Calu3 (cell line): ENCODE measurements at places on chromosomes 6 and 20. TPM values are rescaled to one million over a fixed set of nuclear protein-coding genes. Genes with fewer than 3 reads are reported as not detected.

GRCh38 chr20:53556267-53556897, 37.3 kb downstream of the ZNF217 start:
- no peaks in the 10 kb centered on the region for H3K27me3 ChIP-seq
- peaks cover 13% of the 10 kb centered on the region for H3K36me3 ChIP-seq

- no peaks in the 10 kb centered on the region for H3K27me3 ChIP-seq
- no peak for DNase-seq
- peaks cover 1% of the 10 kb centered on the region for H3K36me3 ChIP-seq
- H3K4me3 ChIP-seq, result no peak overlapping the region
Measured at GRCh38 chr6:152201120-152201519, 393.6 kb downstream of the ESR1 start.

DNA sequence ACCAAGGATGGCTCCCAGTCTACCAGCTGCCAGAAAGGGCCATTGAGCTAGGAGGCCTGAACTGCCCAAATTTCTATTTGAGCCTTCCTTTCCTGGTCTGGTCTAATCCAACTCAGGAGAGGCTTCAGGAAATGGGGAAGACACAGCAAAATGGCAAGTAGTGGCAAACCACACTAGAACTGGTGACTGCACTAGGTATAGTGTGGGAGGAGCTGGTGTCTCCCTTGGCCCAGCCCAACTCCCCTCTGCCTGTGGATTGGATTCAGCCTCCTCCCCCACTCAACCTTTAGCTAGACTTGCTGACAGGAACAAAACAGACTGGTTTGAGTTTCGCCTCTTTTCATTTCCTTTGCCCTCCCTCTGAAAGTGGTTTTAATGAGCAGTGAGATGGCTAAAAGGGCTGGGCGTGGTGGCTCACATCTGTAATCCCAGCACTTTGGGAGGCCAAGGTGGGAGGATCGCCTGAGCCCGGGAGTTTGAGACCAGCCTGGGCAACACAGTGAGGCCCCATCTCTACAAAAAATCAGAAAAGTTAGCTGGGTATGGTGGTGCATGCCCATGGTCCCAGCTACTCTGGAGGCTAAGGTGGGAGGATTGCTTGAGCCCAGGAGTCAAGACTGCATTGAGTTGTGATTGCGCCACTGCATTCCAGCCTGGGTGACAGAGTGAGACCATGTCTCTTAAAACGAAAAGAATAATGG, 17.5 kb downstream of the MRPS18A start:
- H3K27ac ChIP-seq, result no peak overlapping the region
- no peak overlapping the region for H3K4me3 ChIP-seq
- no peak for DNase-seq
- H3K36me3 ChIP-seq, result peaks cover 85% of the 10 kb centered on the region

- peak; percentile 89 for DNase-seq
- no peak overlapping the region for H3K27ac ChIP-seq
- H3K4me3 ChIP-seq, result no peak overlapping the region
- H3K4me1 ChIP-seq, result peaks cover 43% of the 10 kb centered on the region
Measured at GRCh38 chr6:132962936-132963868, 148.8 kb downstream of the RPS12 start.

DNA sequence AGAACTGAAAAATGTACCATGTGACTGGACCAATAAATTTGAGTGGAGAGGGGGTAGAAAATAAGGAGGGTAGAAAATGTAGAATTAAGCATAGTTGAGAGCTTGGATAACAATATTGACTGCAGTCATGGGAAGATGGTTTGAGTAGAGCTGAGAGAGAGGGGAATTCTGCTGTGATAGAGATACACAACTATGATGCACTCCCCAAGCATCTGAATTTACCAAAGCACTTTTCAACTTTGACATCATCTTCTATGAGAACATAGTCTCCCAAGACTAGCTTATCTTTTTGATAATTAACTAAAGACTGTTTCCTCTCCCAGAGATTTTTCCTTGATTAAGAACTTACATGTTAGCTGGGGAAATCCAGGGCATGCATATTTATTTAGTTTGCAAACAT, 103.1 kb downstream of the TNFRSF21 start:
- H3K4me3 ChIP-seq, result no peak overlapping the region
- peaks cover 5% of the 10 kb centered on the region for H3K36me3 ChIP-seq

DNA sequence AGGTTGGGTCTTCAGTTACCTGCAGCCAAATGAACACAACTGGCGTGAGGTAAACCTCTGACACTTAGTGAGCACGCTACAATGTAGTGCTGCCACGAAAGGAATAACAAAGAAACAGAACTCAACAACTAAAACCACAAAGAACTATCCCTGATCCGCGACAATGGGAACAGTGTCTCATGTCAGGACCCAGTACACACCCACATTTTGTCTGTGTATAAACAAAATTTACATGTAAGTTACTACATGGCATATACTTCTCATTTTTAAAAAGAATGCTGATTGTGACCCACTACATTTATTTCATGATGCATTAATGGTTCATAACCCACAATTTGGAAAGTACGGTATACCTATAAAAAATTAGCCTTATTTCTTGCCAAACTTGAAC, 14.1 kb downstream of the FKBP1A start:
- no peak overlapping the region for H3K27ac ChIP-seq
- peaks cover 24% of the 10 kb centered on the region for H3K4me1 ChIP-seq
- H3K4me3 ChIP-seq, result no peak overlapping the region
- H3K27me3 ChIP-seq, result no peaks in the 10 kb centered on the region

GRCh38 chr6:139375226-139376016, 973 bp upstream of the CITED2 start:
- peak overlapping the region; percentile 87 for H3K27ac ChIP-seq
- peaks cover 36% of the 10 kb centered on the region for H3K4me1 ChIP-seq
- no peaks in the 10 kb centered on the region for H3K27me3 ChIP-seq
- peak overlapping the region; percentile 86 for H3K4me3 ChIP-seq
- DNase-seq, result peak; percentile 87

MRAP2 gene
- 0.22 and 0.38 TPM in 2 replicates for total RNA-seq

DNA sequence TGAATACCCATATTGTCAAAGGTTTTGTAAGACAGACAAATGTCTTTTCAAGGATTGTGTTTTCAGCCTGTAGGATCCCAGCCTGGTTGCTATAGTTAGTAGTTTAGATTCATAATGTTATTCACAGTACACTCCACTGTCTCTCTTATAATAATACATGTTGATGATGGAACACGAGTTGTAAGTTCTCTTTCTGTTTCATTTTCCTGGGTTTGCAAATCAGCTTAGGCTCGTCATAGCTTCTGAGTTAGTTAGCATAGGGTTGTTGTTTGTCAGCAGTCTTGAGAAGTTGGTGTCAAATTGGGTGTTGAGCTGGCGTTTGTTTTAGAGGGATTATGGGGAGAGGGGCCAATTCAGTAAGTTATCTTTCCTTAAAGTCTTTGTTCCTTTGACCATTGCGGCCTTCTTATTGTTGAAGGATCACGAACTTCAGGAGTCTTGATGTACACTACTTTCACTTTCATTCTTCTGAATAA, 45.8 kb downstream of the QKI start:
- no peak for DNase-seq
- peaks cover 25% of the 10 kb centered on the region for H3K36me3 ChIP-seq
- H3K27me3 ChIP-seq, result no peaks in the 10 kb centered on the region

- H3K36me3 ChIP-seq, result no peaks in the 10 kb centered on the region
- no peaks in the 10 kb centered on the region for H3K4me1 ChIP-seq
- no peak overlapping the region for H3K4me3 ChIP-seq
Measured at GRCh38 chr20:57480444-57481160, 44.3 kb downstream of the CTCFL start.

PPP1R10 gene
- total RNA-seq, result 119 and 134 TPM in 2 replicates

GRCh38 chr6:167925026-167925425, 72.4 kb upstream of the KIF25 start:
- peaks cover 2% of the 10 kb centered on the region for H3K4me1 ChIP-seq
- H3K36me3 ChIP-seq, result peaks cover 19% of the 10 kb centered on the region

GRCh38 chr6:77324866-77325265, 138.4 kb downstream of the HTR1B start:
- no peaks in the 10 kb centered on the region for H3K36me3 ChIP-seq
- H3K4me1 ChIP-seq, result no peaks in the 10 kb centered on the region
- H3K27ac ChIP-seq, result no peak overlapping the region
- no peak for DNase-seq

GRIK2 gene
- 3.3 and 3.7 TPM in 2 replicates for total RNA-seq

DNA sequence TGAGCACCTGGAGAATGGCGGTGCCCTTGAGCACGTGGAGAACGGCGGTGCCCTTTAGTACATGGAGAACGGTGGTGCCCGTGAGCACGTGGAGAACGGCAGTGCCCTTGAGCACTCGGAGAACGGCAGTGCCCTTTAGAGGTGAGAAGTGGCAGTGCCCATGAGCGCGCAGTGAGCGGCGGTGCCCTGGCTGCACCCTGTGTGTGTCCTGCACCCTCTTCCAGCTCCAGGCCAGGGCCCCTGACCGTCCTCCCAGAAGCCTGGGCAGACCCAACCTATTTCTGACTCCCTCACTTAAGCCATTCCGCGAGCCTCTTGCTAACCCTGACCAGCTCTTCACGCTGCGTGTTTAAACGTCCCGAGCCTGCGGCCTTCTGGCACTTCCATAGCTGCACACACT, 151.3 kb downstream of the DLL1 start:
- no peaks in the 10 kb centered on the region for H3K36me3 ChIP-seq
- H3K27ac ChIP-seq, result no peak overlapping the region
- no peaks in the 10 kb centered on the region for H3K4me1 ChIP-seq
- DNase-seq, result no peak
- no peak overlapping the region for H3K4me3 ChIP-seq
- H3K27me3 ChIP-seq, result no peaks in the 10 kb centered on the region

DNA sequence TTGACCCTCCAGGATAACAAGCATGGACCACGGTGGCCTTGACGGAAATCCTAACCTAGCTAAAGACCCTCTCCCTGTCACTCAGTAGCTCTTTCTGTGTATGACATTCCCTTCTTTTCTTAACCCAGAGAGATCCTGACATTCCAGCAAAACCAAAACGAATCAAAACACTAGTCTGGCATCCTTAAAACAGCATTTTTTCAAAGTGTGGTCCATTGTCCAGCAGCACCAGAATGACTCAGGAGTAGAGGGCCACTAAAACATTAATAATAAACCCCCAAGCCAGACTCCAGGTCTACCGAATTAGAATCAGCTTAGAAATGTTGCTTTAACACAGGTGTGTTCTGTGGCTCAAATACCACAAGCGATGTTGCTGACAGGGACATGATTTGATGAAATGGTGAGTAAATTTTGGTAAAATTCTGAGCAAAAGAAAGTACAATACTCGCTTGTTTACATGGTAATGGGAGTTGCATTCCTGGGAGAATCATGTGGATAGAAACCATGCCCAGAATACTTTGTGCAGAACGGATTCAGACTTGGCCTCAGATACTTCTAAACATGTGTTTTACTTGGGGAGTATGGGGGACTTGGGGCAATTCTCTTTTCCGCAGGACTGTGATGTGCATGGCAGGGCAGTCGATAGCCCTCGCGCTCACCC, 174.2 kb upstream of the KCNG1 start:
- H3K27ac ChIP-seq, result no peak overlapping the region
- H3K36me3 ChIP-seq, result no peaks in the 10 kb centered on the region
- DNase-seq, result no peak
- H3K27me3 ChIP-seq, result no peaks in the 10 kb centered on the region

DNA sequence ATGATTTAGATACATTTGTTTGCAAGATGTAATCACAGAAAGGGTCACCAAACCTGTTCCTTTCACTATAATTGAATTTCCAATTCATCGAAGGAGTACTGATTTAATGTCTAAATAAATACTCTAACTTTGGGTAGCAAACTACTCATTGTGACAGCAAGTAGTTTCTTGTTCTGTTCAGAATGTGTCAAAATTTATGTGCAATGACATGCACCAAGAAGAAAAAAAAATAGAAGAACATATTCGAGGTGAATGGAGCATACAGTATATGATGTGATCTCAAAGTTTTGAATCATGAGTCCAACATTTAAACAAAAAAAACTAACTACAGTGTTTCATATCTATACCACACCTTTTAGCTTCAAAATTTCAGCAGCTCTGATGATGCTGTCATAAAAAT, 583.6 kb upstream of the MMS22L start:
- H3K27ac ChIP-seq, result no peak overlapping the region
- H3K4me3 ChIP-seq, result no peak overlapping the region
- no peaks in the 10 kb centered on the region for H3K27me3 ChIP-seq
- no peaks in the 10 kb centered on the region for H3K36me3 ChIP-seq

- no peak for DNase-seq
- no peak overlapping the region for H3K4me3 ChIP-seq
- H3K27ac ChIP-seq, result no peak overlapping the region
- H3K36me3 ChIP-seq, result no peaks in the 10 kb centered on the region
Measured at GRCh38 chr6:138529478-138529877, 30.2 kb upstream of the NHSL1 start.
